ENCODE measurements at places on chromosomes 12 and 14.

GRCh38 chr14:74558655-74559054 is 53.4 kb downstream of the LTBP2 start:
- peak; percentile 52 for DNase-seq

DNA sequence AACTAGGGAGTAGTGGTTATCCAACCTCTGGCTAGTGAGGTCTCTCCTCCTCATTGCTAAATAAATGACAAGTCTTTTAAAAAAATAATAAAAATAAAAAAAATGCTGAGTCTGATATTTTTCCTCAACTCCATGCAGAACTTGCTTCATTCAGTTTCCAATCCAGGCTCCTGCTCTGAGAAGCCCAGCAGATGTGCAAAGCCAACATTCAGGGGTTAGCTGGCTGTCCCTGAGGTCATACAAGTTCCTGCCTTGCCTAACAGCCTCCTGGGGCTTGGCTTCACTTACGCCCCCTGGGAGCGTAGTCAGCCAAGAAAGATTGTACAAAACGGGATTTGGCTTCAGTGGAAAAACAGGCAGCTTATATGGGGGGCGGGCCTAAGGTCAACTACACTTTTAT is 23.3 kb downstream of the RTRAF start:
- peak; percentile 80 for DNase-seq

- no peak for DNase-seq
These were observed 29.8 kb downstream of the OR10P1 start for GRCh38 chr12:55666508-55666907.

- peak; percentile 58 for DNase-seq
These were observed 2.5 kb downstream of the TRAF3 start for GRCh38 chr14:102779574-102780315.

DNA sequence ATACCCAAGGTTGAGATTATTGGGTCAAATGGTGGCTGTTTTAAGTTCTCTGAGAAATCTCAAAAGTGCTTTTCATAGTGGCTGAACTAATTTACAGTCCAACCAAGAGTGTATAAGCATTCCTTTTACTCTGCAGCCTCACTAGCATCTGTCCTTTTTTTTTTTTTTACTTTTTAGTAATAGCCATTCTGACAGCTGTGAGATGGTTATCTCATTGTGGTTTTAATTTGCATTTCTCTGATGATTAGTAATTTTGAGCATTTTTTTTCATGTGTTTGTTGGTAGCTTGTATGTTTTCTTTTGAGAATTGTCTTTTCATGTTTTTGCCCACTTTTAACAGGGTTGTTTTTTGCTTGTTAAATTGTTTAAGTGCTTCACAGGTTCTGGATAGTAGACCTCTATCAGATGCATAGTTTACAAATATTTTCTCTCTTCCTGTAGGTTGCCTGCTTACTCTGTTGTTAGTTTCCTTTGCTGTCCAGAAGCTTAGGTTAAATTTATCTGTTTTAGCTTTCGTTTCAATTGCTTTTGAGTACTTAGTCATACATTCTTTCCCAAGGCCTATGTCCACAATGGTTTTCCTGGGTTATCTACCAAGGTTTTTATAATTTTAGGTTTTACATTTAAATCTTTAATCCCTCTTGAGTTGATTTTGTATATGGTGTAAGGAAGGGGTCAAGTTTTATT is 881.3 kb upstream of the SEL1L start:
- DNase-seq = no peak

- DNase-seq = no peak
These were observed 9.8 kb upstream of the EML5 start for GRCh38 chr14:88802596-88802995.

DNA sequence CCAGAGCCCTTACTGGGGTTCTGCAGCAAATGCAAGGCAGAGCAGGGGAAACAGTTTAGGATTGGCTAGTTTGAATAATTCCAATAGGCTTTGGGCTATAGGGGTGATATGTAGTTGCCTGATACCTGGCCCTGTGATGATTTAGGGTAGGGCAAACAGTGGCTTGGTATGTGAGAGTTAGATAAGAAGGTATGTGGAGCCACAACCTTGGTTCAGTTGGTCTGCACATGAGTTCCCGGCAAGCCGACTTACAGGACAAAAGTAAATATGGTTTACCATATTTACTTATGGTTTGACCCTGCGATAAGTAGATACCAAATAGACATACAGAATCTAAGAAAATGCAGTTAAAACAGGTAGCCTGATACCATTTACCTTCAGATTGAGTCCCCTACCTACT is 8.3 kb upstream of the CAPRIN2 start:
- DNase-seq = no peak

GRCh38 chr14:68834816-68835215 is 41.9 kb upstream of the ZFP36L1 start:
- DNase-seq = no peak

DNA sequence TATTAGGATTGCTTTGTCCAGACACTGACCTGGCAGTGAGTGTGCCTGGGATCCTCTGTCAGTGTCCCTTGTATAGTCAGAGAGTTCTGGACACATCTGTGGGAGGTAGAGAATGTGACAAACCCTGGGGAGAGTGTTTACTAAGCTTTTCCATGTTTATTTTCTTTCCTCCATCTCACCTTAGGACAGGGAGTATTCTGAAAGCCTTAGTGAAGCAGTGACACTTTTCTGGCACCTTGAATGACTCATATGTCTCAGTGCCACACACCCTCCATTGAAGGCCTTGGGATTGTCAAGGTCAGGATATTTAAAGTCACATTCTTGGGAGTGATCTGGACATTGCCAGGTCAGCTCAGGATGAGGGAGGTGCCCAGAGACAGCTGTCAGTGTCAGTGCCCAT is 34.9 kb upstream of the CTDSP2 start:
- DNase-seq = no peak

- DNase-seq = peak; percentile 11
These were observed 16.0 kb downstream of the AMDHD1 start for GRCh38 chr12:95959107-95959506.

GRCh38 chr12:52871291-52872039 is 22.7 kb upstream of the KRT78 start:
- peak; percentile 66 for DNase-seq

DNA sequence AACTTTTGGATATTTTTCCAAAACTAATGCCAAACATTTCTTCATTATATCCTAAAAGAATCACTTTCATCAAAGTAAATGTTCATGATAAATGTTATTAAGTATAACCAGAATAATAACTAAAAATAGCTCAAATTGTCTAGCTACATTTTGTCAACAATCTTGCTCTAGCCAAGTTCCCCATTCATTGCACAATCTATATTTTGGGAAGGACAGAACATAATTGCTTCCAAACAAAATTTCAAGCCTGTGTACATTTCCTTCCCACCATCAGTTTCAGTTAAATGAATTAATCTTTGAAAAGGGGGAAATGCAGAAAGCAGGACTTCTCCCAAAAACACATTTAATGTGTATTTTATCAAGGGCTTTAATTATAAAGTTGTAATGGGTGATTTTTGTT is 98.0 kb upstream of the PLEKHG7 start:
- DNase-seq = no peak

- peak; percentile 42 for DNase-seq
These were observed 68.7 kb downstream of the NIN start for GRCh38 chr14:50762001-50762930.

- no peak for DNase-seq
These were observed 5.3 kb downstream of the SLC41A2 start for GRCh38 chr12:104952816-104953215.

GRCh38 chr12:100574187-100575074 is 947 bp downstream of the GAS2L3 start:
- DNase-seq = peak; percentile 22

GRCh38 chr14:101878211-101878821 is 86.1 kb upstream of the DYNC1H1 start:
- DNase-seq = no peak

DNA sequence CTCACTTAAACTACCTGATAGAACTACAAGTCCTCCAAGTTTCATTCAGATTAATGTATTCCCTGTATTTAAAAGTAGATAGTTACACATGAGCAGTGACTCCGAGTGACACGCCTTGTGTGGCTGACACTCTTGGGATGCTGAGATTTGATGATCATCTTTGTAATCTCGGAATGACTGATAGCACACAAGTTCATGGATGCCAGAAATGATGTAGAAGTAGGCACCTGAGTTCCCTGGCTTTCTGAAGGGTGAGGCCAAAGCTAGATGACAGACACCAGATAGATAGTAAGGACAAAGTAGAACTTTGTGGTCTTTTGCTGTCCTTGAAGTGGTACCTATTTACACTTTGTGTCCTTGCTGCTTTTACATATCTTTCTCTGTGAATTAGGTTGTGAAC is 491.2 kb downstream of the PCNX1 start:
- no peak for DNase-seq

GRCh38 chr14:75283162-75283832 is 4.7 kb downstream of the FOS start:
- peak; percentile 89 for DNase-seq

GRCh38 chr14:104545942-104546501 is 33.5 kb upstream of the C14orf180 start:
- no peak for DNase-seq

DNA sequence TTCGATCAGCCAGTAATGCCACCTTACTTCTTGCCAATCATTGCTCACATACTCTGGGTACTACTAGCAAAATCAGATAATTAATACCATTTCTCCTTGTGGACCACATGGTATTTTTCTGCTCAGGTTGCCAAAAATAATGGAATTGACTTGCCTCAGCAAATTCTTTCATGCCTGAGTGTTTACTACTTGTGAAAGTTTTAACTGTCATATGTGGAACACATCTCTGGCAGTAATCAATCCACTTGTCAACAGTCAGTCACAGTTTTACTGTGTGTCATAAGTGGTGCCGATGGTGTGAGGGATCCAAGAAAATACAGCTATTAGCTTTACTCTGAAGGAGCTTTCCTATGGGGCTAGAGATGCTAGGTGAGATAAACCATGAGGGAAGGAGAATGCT is 55.3 kb upstream of the ATF1 start:
- DNase-seq = no peak

DNA sequence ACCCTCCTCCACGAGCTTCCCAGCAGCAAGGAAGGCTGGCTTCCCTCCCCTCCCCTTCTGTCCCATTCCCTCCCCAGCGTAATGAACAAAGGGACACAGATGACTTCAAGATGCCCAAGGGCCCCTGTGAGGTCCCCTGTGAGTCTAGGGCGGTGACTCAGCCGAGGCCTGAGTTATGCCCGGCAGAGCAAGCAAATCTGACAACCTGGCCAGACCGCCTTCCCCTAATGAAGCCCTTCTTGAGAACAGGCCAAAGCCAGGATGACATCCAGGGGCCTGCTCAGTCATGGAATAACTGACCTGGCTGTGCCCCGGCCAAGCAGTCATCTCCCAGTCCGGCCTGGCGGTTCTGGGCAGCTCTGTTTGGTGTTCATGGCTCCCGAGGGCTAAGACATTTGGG is 89.2 kb downstream of the DICER1 start:
- no peak for DNase-seq

GRCh38 chr14:98498019-98498885 is 773.7 kb downstream of the BCL11B start:
- no peak for DNase-seq

DNA sequence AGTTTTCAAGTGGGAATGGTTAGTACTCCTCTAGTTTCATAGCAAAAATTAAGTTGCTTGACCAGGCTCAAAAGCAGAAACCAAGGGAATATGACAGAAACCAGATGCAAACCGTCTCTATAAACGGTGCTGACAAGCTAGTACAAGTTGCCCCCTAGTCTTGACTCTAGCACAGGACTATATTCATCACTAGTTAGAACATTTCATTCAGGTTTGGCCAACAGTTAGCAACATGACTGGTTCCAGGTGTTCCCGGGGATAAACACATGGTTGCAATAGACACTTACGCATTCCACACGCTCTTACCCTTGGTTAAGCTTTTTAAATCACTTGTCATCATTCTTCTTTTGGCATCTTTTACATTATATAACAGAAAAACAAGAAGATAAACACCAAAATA is 103.6 kb downstream of the SCFD1 start:
- peak; percentile 8 for DNase-seq

GRCh38 chr14:96905825-96906224 is 108.6 kb downstream of the VRK1 start:
- DNase-seq = peak; percentile 23

GRCh38 chr12:62898526-62898925 is 36.4 kb downstream of the PPM1H start:
- no peak for DNase-seq

- peak; percentile 67 for DNase-seq
These were observed 691.4 kb upstream of the TBX3 start for GRCh38 chr12:115375186-115375991.

GRCh38 chr14:44163946-44164345 is 343.1 kb downstream of the FSCB start:
- peak; percentile 53 for DNase-seq

- DNase-seq = no peak
These were observed 2.7 kb upstream of the CDKN1B start for GRCh38 chr12:12714276-12715021.

GRCh38 chr14:33435911-33436689 is 497.4 kb downstream of the NPAS3 start:
- peak; percentile 84 for DNase-seq

DNA sequence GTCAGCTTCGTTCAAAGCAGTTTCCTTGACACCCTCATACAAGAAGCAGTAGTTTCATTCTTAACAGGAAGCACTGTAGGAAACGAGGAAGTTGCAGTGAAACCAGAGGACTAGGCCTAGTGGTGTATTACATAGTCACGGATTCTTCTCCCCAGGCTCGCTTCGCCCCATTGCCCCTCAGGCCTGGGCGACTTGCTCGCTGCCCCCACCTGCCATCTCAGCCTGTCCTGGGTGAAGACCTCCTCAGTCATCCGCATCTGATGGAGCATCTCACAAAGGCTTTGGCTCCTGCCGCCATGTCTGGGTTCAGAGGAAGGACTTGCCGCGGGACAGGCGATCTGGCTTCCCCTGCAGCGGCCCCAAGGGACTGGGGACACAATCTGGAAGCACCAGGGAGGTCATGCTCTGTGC is 93.5 kb downstream of the LMNTD1 start:
- DNase-seq = no peak

DNA sequence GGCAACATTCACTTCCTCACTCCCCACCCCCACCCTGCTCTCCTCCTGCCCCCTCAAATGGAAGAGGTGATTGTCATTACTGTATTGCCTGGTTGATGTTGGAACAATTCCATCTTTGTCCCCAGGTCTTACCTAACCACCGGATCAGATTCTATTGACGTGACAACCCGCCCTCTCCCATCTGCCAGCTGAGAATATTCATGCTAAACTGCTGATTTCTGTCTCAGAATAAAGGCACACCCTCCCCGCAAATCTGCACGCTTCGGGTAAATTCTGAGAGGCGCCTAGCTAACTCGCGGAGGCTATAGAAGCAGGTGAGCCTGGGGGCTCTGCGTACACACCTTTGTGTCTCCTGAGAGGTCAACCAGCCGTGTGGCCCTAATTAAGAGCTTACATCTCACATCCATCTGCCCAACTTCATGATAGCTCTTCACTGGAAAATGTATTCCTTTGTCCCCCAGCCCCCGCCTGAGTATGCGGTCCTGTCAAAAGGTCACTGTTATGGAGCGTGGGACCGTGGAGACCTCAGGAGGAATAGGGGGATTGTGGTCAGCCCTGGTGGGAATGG is 1054.3 kb downstream of the VRK1 start:
- DNase-seq = no peak

Measured in fibroblast of pulmonary artery (primary cell).